ENCODE measurements at places on chromosomes 6 and 20. TPM values are rescaled to one million over a fixed set of nuclear protein-coding genes. Genes with fewer than 3 reads are reported as not detected.

Gene RHAG
- 0.46 TPM for total RNA-seq

Gene TCP11
- 0.18 TPM for total RNA-seq

Gene NRN1
- total RNA-seq = 39.6 TPM

Gene RPL7L1
- total RNA-seq = 58.1 TPM

Gene PSMA7
- total RNA-seq = 302 TPM

Gene LAMA2
- total RNA-seq = 2.0 TPM

Gene HRH3
- not detected for total RNA-seq

Gene GSTA1
- 1.1 TPM for total RNA-seq

Gene OXT
- not detected for total RNA-seq

Gene GRIK2
- total RNA-seq = 2.8 TPM

Gene GGTLC1
- not detected for total RNA-seq

Gene SYNCRIP
- total RNA-seq = 96.8 TPM

Gene SNRPB2
- 61.9 TPM for total RNA-seq

Gene TAAR9
- not detected for total RNA-seq
